ENCODE measurements at places on chromosomes 3 and 15.

DNA sequence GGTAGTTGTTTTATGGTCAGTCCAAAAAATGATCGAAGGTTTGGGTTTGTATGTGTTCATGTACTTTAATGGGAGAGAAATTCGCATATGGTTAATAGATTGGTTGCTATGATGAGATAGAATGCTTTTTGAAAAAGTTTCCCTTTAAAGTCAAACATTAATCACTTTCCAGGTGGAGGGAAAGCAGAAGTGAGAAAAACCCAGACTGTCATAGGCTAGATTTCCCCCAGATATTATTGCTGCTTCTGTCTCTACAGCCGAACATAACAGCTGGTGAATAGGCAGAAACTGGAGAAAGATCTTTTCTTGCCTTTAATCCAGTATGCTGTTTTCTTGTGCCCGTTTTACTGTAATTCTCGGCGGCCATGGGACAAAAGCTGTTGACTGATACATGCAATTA lies 287.6 kb downstream of the SOX2 start:
- DNase-seq = no peak

- DNase-seq = no peak
Observed at GRCh38 chr3:103963599-103963998, 1403.1 kb upstream of the ALCAM start.

DNA sequence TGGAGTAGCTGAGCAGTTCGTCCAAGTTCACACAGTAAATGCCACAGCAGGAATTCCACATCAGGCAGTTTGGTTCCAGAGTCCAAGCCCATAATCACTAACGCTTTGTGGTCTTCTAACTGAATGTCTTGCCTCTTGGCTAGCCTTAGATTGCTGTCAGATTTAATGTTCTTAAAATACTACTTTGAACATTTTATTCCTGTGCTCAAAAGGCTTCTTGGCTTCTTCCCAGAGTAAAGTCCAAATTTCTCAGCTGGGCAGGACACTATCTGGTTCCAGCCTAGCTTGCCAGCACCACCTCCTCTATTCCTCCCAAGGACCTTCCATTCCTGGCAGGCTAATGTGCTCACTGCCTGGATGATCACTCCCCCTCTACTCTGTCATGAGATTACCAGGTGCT lies 256.9 kb downstream of the SQOR start:
- no peak for DNase-seq

DNA sequence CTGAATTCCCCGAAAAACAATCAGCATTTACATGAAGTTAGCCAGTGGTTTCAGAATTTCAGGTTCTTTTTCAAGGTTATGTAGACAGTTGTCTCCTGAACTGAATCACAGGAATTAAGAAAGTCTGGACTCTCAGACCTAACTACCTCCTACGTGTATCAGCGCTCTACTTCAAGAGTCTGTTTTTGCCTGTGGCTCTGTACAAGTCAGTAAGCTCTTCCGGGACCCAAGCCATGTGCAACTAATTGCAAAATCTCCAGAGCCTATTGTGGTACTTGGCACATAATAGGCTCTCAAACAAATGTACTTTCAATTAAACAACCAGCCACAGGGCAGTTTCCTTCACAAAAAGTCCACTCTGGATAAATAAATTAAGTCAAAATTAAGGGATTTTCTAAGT lies 414.2 kb downstream of the PDCD6IP start:
- DNase-seq = peak; percentile 0

GRCh38 chr15:45794304-45794703 lies 159.5 kb downstream of the SQOR start:
- DNase-seq = no peak

GRCh38 chr3:190210608-190211007 lies 89.9 kb upstream of the P3H2 start:
- DNase-seq = no peak

DNA sequence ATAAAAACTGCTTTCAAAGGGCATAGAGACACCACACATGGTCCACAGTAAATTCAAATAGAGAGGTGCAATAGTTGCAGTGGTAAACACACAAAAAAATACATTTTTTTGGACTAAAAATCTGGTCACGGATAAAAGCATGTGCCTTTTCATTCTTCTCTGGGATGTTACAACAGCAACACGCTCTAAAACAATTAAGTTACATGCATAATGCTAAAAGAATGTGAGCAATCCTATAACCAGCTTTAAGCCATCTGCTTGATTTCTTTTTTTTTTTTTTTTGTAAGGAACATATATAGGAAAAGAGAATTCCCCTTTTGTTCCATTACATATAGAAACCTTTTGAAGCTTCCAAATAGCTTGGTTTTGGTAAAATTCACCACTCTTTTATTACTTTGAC lies 20.0 kb downstream of the WNT5A start:
- DNase-seq = peak; percentile 61

DNA sequence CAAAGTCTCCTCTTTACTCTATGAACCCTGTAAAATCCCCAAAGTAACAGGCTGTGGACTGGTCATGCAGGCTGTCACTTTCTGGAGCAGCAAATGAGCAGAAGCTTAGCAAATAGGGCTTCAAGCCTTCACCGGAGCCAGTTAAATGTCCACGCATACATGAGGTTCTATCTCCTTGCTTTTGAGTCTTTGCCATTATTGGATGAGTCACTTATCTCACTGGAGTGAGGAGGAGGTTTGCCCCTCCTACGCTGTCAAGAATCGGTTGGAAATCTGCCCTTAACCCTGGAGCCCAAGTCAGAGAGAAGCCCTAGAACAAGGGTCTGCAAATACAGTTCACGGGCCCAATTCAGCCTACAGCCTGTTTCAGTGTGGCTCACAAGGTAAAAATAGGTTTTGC lies 126.1 kb upstream of the CTNNB1 start:
- DNase-seq = peak; percentile 54

GRCh38 chr15:65333148-65333820 lies 28.8 kb downstream of the RNU5B-1 start:
- DNase-seq = no peak

DNA sequence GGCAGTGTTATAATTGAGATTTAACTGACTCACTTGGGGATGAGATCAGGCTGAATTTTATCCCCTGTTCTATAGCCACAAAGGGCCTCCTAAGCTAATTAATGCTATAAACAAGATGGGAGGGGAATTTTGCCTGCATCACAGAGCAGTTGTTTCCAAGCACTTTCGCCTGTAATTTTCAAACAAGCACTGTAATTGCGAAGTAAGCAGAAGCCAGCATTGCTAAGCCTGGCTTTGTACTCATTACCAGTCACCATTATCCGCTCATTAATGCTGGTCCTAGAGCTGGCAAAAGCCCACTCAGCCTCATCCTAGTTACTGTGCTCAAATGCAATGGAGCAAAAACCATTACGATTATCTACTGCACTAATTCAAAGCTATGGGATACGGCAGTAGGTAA lies 356.6 kb upstream of the UBE2E2 start:
- no peak for DNase-seq

DNA sequence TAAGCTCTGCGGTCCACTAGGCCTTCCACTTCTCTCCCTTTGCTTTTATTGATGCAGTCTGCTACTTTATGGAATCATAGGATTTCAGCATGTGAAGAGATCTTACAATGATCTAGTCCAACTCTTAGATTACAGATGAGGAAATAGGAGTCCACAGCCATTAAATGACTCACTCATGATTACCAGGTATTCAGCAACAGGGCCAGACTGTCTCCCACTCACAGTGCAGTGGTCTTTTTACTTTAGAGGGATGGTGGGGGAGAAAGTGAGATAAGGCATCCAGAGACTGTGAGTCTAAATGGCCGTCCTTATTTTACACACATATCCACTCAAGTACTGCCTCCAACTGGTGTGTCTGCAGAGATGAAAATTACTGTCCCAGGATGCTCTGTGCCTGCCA lies 88.5 kb upstream of the SKOR1 start:
- DNase-seq = peak; percentile 70

GRCh38 chr15:51672155-51672687 lies 9.1 kb upstream of the SCG3 start:
- DNase-seq = no peak

GRCh38 chr3:4001976-4002375 lies 202.7 kb downstream of the LRRN1 start:
- DNase-seq = no peak

DNA sequence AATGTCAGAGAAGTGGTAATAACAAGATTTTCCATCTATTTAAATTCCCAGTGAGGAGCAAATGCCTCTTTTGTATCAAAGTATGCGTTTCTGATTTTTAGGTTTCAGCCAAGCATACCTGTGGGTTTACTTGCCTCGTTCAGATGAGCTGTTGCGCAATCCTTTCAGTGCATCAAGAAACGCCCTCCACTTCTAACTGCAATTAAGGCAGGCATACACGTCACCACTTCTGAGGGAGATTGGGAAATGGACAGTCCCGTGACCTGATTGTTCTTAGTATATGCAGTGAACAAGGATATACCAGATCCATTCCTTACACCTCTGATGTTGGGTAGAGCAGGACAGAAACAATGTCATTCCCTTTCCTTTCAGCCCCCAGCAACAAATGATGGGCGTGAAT lies 219.0 kb downstream of the ITPR1 start:
- peak; percentile 99 for DNase-seq

- no peak for DNase-seq
Observed at GRCh38 chr3:13842226-13842625, 37.6 kb downstream of the WNT7A start.

GRCh38 chr3:175105066-175105465 lies 245.9 kb downstream of the NAALADL2 start:
- DNase-seq = peak; percentile 19

DNA sequence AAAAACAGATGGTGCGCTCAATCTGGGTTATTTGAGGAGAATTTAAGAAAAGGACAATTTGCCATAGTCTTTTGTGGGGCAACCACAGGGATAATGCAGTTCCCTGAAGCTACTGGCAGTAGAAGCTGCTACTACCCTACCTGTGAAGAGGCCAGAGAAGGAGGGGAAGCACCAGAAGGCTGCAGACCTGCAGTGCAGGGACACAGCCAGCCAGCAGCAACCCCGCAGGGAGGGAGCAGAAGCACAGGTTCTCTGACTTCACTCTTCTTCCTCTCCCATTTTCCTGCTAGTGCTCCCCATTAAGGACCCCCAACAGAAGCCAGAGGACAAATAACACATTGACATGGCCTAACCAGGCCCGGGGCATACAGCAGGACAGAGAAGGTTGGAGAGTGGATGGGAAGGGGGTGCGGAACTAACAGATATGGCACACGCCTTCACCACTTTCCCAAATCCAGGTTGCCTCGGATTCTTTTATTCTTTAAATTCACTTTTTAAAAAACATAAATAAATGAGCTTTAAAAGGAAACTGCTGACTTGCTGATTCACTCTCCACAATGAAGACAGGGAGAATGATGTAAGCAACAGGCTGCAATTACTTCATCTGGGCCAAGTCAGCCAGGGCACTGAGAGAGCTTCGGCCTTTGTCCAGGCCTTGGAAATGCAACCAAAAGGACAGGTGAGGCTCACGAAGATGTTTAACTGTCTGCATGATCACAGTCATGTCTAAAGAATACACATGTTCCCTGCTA lies 30.1 kb downstream of the POPDC2 start:
- peak; percentile 78 for DNase-seq

- no peak for DNase-seq
Observed at GRCh38 chr3:129419476-129419875, 9.0 kb downstream of the EFCAB12 start.

- DNase-seq = peak; percentile 72
Observed at GRCh38 chr3:100316641-100317069, 17.9 kb upstream of the NIT2 start.

DNA sequence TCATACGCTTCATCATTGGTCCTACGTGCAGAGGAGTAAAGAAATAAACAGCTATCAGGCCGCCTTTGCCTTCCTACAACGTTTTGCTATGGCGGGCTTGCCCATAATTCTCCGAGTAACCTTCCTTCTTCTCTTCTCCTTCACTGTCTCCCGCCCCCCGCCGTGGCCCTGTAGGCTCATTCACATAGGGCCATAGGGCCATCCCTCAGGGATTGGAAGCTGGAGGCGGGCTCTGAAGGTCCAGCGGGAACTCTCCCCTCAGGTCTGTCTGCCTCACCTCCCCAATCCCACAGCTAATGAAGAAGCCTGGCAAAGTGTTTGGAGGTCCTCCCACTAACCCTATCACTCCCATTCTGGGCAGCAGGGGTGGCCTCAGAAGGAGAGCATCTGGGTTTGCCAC lies 43.6 kb downstream of the SEMA5B start:
- no peak for DNase-seq

- DNase-seq = no peak
Observed at GRCh38 chr3:195306369-195306768, 35.4 kb upstream of the XXYLT1 start.

DNA sequence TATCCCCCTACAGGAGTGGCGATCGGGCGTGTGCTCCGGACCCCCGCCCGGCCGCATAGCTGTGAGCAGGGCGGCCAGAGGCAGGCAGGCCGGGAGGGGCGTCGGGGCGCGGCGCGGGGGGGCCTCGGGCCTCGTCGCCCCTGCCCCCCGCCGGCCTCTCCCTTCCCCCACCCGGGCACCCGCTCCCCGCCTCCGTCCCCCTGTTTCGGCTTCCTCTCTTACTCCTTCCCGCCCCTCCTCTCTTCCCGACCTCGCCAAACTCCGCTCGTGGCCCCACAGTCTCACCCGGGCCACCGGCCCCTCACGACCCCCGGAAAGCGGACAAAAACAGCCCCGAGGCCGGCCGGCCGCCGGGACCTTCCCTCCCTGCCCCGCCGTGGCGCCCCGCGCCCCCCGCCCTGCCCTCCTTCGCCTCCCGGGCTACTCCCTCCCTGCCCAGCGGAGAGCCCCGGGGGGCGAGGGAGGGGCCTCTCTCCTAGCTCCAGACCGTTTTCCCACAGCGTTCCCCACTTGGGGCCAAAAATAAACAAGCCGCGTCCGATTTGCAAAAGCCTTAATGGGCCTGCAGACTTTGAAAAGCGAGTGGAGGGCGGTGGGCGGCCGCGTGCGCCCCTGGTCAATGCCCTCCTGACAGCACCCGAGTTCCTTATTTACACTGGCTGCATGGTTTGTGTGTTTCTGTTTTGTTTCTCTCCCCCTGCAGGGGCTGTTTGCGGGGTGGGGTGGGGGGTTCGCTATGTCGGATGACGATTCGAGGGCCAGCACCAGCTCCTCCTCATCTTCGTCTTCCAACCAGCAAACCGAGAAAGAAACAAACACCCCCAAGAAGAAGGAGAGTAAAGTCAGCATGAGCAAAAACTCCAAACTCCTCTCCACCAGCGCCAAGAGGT lies 1.0 kb downstream of the UBE2E1 start:
- peak; percentile 8 for DNase-seq

GRCh38 chr3:18898911-18899310 lies 249.4 kb upstream of the KCNH8 start:
- no peak for DNase-seq

DNA sequence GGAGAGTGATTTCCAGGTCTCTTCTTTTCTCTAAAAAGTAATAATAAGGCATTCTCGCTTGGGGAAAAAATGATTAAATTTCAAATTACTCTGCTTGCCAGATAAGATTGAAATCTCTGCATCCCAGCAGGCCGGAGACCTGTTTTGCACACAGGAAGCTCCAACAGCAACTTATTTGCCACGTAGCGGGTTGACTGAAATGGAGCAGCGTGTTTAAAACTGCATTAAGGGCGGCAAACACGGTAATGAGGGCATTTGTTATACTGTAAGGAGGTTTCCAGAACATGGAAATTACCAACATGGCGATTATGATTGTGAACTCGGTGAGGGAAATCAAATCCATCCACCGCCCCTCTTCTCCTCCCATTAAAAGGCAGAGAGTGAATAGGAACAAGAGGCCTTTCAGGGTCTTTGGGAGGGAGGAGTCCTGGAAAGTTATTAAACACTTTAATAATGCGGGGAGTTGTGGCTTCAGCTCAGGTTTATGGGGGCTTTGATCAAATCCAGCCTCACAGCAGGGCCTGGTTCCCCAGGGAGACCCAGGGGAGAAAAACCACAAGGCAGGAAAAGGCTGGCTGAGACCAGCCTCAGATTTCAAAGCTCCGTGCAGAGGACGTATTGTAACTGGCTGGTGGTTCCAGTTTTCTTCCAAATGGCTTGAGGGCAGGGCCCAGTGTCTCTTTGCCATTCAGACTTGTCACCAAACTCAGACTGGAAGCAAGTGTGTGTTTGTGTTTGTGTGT lies 242.3 kb downstream of the TLE3 start:
- DNase-seq = no peak
